ENCODE measurements at places on chromosomes 2 and 18.

DNA sequence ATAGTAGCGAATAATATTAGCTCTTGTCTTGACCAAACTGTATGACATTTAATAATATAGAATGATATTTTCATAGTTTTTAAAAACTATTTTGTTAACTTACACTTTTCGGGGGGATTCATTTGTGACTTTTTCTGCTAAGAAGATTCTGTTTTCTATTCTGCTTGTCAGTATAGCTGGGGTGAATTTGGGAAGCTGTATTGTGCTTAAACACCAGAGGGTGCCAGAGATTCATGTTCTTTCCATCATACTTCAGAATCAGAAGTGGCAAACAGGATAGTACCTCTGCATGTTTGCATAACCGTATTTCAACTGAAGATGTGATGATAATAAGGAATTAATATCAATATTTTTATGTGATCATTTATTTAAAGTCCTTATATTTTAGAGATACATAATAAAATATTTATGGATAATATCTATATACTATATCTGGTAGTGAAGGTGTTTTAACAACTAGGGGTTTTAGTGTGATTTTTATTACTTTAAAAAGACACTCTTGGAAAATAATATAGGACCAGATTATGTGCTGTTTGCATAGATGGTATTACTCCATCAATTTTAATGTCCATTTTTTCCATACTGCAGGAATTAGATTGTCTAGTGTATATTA, 81.0 kb downstream of the TAF4B start:
- no peak for DNase-seq

DNA sequence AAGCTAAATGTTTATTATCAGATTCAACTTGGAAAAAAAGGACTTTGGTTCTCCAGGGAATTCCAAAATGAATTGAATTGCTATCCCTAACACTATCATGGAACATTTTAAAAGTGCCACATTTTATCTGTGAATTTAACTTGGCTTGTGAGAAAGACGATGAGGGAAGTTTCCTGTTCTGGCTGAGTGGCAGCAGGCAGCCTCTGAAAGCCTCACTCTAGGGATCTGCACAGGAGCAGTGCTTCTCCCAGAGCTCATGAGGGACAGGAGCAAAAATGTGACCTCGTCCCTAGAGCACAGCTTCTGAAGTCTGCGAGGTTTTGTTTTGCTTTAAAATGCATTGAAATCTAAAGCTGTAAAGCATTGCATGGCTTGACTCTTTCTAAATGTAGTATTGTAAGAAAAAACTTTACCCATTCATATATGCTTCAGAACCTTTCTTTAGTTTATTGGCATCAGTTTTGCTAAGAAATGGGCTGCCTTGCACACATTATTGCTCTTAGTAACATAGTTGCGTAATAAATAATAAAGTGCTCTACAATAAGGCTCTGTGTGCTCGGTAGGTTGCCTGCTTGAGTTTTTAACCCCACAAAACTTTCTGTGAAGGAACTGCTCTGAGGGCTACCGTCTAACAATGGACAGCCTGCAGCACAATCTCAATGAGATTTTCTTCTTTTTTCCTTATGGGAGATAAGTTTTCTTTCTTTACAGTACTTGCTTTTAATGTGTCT, 136.2 kb upstream of the CDCA7 start:
- no peak for DNase-seq

- DNase-seq = no peak
Measured at GRCh38 chr2:239776436-239777005, 248.6 kb downstream of the NDUFA10 start.

DNA sequence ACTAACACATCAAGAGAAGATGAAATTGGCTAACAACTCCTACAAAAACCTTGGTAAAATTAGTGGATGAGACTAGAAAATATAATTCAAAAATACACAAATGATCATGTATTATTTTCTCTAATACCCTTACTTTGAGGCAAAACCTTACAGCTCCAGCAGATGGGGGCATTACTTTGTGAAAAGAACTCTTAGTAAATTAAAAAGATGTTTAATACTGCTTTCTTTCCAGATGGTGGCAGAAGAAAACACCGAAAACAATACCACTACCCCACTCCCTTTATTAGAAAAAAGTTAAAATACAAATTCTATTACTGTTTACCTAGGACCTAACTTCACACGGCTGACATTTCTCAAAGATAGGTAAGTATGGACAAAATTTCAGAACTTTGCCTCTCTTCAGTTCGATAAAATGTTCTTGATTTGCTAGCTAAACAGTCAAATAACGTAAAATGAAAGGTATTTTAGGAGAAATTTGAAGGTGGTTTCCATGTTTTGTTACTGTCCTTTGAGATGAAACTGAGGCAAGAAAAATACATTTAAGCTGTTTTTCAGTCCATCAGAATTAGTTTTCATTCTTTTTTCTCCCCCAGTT, 30.6 kb downstream of the ORC4 start:
- no peak for DNase-seq

DNA sequence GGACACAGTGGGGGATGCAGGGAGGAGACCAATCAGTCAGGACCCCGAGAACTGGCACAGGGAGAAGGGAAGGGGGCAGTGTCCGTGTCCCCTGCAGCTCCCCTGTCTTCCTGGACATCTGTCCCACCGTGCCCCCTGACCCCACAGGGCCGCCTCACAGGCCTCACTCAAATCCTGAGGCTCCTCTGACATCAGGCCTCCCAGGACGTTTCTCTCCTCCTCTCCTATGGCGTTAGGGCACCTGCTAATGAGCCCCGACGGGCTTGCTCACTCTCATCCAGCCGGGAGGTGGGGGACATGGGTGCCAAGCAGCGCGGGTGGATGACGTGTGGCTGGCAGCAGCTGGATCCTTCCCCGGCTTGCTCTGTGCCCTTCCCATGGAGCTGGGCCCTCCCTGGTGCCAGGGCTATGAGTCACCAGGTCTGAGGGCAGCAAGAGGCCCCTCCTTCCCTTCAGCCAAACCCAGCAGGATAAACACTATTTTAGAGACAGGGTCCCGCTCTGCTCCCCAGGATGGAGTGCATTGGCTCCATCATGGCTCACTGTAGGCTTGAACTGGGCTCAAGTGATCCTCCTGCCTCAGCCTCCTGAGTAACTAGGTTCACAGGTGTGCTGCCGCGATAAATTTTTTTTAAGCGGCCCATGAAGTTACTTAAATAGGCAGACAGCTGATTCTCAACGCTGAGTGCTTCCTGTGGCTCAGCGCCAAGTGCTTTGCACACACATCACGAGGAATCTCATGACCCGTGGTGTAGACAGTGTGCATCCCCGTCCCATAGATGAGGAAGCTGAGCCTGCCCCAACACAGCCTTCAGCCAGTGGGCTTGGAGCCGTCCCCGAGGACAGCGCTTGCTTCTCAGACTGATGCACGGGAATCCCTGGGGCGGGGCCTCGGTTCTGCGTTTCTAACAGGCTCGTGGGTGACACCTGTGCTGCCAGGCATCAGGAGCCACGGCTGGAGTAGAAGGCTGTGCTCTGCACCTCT, 64.5 kb upstream of the HDAC4 start:
- peak; percentile 59 for DNase-seq

- no peak for DNase-seq
Measured at GRCh38 chr2:108240966-108241365, 1.2 kb downstream of the SULT1C3 start.

DNA sequence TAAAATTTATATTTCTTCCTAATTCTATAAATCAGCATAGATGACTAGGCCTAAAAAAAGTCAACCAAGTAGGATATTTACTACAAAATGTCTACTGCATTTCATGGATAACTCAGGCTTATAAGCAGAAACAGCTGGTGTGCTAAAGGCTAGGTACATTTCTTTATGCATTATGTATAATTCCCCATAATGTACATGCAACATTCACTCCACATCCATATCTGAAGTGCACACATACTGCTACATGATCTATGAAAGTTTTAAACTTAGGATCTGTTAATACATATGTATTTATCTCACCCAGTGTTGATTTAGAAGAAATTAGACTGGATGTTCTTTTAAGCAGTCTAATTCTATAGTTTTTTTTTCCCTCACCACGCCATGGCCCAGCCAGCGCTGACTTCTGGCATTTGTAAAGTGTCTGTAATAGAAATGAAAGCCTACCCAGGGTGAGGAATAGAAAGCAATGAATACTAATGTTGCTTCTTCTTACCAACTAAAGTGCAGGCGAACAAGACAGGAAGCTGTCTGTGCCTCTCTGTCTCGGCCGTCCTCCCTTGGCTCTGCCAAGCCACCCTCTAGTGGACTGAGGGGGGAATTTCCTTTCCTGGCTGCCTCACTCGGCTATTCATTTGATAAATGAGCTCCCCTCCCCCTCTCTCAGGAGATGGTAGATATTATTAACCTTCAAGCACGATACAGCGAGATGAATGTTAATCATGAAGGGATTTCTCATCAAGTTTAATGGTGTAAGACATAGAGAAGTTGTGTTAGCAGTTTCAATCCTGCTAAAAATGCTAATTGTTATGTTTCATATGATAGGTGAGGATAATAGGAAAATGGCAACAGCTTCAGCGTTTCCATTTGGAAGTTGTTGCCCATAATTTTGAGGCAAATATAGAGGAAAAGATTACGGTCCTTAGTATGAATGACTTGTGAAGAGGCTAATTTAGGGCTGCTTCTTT, 384.5 kb downstream of the MTX2 start:
- DNase-seq = no peak

GRCh38 chr2:5074733-5075132, 617.5 kb upstream of the SOX11 start:
- no peak for DNase-seq

GRCh38 chr2:174051741-174052583, 86.8 kb upstream of the SP3 start:
- DNase-seq = no peak

DNA sequence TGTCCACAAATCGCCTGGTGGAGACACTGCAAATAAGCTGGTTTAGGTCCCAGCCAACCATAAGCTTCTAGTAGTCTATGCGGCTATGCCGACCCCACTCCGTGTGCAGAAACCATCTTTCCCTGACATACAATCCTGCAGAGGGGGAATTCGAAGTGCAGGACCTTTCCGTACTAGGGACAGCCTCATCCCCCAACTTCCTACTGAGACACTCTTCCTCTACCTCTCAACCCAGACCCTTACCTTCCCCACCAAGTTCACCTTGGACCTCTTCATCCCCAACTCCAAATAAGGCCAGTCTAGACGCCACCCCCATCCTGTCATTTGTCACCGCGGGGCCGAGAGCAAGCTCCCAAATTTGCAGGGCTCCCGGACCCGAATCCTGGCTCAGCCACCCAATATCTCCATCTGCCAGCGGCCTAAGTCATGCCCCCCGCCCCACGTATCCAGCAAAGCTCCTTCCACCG, 496 bp downstream of the SUCLG1 start:
- no peak for DNase-seq

DNA sequence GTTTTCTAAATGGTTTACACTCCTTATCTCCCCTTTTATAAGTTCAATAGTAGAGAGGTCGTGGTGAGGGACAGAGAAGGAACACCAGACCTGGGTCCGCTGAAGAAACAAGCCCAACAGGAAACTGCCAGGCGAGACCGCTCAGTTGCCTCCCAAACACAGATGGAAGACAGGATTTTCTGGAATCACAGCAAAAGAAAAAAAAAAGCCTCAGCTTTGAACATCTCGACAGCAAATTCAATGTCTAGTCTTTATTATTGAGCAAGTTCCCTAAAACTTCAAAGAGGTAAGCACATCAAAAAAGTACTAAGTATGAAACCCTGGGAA, 33.5 kb upstream of the GNAL start:
- no peak for DNase-seq

- DNase-seq = no peak
Measured at GRCh38 chr18:44580159-44580558, 100.5 kb upstream of the SETBP1 start.

- no peak for DNase-seq
Measured at GRCh38 chr2:67642046-67642382, 244.9 kb downstream of the ETAA1 start.

GRCh38 chr2:234081970-234082822, 31.7 kb downstream of the SPP2 start:
- DNase-seq = no peak

- DNase-seq = no peak
Measured at GRCh38 chr2:46872902-46873603, 42.6 kb downstream of the MCFD2 start.

DNA sequence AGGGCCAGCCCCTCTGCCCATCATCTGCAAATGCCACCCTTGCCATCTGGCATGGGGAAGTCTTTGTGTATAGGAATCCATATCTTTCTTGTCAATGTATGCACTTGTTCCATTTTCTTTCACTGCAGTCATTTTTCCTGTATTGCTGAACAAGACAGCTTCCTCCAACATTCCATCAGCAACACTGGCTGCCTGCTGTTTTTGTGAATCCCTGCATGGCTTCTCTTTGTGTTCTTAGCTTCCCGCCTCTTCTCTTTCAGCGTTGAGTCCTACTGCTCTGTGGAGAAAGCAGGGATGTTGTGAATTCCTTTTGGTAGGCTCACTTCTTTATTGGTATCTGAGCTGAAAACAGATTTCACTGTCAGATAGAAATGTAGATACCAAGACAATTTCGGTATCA, 150.0 kb downstream of the LPIN1 start:
- DNase-seq = no peak

- DNase-seq = no peak
Measured at GRCh38 chr2:201490291-201490690, 38.8 kb downstream of the STRADB start.

GRCh38 chr18:24913507-24914170, 438.3 kb downstream of the ZNF521 start:
- DNase-seq = no peak

DNA sequence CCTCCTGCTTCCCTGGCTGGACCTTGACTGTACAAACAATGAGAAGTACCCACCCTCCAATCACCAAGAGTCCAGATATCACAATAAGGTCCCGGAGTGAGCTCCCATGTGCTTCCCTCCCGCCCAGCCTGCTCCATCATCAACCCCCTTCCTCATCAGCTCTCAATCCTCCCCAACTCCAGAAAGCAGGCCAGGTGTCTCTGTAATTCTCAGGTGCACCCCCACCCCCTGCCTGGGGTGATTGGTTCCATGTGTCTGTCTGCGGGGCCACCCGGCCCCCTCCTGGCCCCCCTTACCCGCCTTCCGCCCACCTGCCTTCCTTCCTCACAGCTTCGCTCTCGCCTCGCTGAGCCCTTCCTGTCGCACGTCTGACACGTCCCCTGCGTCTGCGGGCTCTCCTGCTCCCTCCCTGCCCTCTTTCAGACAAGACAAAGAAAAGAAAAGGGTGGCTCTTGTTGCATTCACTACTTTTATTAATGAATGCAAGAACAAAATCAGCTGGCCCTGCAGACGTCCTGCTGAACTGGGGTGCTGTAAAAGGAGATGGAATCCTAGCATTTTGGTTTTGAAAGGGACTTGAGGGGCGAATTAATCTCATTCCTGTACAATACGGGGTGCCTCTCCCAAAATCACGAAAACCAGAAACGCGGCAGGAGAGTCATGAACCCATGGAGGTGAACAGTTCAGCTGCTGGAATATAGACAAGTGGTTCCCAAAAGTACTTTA, 26.5 kb upstream of the IGFBP2 start:
- DNase-seq = no peak

DNA sequence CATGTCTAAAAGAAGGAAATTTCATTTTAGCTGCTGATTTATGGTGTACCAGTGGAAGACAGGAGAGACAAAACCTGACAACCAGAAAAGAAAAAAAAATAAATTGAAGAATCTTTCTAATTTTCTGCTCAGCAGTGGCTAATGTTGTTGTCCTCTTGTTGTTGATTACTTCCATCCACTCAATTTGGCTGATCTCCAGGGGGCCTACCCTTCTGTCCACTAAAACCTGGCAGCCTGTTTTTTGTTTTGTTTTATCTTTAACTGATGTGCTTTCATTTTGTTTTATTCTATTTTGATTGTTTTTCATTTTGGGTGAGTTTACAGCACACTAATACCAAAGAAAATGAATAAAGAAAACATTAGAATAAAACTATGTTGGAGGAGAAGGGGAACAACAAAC, 27.4 kb downstream of the TFPI start:
- no peak for DNase-seq

- DNase-seq = no peak
Measured at GRCh38 chr2:129661935-129662334, 317.5 kb upstream of the RAB6C start.

Measured in caudate nucleus (tissue), 63 donors.